C1 segment of cervical spinal cord (tissue), 14 donors: ENCODE measurements at places on chromosomes 1 and 21.

GRCh38 chr1:47689894-47690293, 252.1 kb downstream of the FOXD2 start:
- DNase-seq, result no peak

GRCh38 chr1:15153184-15153841, at the start of gene TMEM51:
Gene TMEM51 (plus strand): TSS chr1:15153747. CDS start chr1:15215088, 61,341 bp downstream.
- DNase-seq, result no peak

DNA sequence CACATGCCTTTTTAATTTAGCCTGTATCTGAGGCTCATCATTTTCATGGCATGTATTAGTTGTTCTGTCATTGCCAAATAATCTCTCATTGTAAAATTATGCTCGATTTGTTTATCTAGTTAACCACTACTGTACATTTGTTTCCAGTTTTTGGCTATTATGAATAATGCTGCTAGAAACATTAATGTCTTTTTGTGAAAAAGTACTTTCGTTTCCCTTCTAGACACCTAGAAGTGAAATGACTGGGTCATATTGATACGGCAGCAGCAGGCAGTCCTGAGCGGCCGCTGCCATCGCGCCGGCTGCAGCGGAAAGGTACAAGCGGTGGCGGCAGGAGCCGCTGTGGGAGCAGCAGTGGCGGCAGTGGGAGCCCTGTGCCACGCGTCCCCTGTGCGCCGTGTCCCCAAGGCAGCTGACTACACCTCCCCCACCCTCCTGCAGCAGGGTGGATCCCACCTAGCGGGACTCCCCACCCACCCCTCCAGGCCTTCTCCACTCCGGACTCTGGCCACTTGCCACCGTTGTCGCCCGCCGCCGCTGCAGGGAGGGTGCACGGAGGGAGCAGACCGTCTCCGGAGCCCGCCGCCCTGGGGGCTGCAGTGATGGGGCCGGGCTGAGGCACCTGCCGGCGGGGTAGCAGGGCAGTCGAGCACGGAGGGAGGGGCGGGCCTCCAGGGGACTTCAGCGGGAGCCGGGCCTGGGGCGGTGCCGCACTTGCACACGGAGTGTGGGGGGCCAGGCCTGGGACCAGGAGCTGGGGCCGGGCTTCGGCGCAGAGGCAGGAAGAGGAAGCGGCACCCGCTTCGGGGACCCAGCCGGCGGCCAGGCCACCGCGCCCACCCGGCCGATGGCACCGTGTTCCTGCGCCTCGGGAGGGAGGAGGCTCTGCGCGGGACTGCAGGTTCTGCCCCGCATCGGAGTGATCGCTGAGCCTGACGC, 66.8 kb upstream of the RGS7 start:
- no peak for DNase-seq

DNA sequence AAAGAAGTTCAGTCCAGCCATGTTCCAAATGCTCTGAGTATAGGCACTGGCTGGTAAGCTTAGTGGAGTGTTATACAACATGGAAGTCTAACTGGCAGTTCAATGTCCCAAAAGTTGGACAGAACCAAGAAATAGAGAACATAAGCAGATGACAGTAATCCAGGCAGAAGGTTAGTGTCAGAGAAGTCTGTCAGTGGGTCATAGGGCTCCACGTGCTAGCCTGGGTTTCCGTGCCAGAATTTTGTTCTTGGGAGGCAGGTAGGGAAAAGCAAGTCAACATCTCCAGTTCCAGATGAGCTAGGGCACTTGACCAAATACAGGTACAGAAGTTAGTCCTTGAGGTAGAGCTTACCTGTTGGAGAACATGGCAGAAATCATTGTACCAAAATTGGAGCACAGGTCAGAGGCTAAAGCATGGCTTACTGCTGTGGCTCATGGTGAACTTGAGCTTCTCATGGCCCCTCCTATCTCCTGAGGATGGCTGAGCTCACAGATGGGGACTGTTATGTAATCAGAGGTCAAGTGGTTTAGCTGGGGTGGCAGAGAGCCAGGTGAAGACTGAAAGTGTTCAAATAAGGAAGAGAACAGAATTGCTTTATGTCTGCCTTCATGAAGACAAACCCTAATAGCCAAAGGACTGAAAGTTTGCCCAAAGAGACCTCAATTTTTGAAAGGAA, 170.8 kb downstream of the NFIA start:
- DNase-seq, result peak; percentile 36

DNA sequence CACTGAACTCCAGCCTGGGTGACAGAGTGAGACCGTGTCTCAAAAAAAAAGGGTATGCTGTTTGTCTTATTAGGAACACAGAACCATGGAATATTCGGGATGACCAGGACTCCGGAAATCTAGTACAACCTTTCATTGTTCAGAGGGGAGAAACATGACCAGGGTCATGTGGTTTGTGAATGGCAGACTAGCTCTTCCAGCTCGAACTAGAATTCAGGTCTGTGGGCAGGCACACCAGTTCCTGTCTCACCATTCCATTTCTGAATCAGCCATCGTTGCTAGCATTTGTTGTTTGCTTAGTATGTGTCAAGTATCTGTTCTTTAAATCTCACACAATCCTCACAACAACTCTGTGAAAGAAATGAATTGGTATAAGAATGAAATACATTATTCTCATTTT, 50.9 kb downstream of the MDM4 start:
- DNase-seq, result no peak

- DNase-seq, result no peak
Observed at GRCh38 chr1:182629499-182630096, 25.4 kb upstream of the RGS16 start.

DNA sequence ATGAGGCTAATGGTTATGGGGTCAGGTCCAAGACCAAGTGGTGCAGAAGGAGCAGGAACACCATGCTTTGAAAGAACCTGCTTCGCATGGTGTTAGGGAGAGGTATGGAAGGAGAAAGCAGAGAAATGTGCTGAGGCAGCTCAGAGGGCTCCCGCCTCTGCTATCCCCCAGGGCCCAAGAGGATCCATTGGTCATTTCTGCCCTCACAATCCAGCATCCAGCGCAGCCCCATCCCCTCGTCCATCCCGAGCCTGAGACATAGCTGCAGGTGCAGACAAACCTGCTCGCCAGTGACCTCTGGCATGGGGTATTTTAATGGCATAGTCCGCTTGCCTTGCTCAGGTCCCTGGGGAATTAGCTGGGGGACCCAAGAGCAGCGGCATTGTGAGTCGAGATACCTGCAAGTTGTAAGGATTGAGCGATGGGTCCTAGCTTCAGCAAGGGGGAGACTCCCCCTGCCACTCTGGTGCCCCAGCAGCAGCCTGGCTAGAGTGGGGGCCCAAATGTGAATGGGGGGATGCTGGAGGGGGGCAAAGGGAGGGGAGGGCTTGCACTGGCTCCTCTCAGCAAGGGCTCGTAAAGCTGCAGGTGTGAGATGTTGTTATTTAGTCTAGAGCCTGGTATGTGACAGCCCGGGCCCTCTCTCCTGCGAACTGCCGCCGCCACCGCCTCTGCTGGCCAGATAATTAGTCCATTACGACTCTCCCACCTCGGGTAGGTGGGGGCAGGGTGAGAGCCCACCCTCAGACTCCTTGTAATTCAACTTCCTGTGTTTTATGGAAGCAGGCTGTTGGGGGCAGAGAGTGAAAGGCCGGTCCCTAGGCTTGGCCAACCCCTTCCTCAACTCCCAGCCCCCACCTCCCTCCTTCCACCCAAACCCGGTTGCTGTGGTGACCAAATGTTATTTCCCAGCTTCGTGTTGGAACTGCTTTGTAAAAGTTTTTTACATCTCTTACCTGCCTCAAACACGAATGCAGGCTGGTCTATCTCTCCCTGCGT, 118.8 kb downstream of the RNF220 start:
- DNase-seq, result no peak

- DNase-seq, result no peak
Observed at GRCh38 chr1:67572594-67573221, 112.3 kb upstream of the GADD45A start.

GRCh38 chr1:98172578-98172977, 251.7 kb upstream of the DPYD start:
- no peak for DNase-seq

DNA sequence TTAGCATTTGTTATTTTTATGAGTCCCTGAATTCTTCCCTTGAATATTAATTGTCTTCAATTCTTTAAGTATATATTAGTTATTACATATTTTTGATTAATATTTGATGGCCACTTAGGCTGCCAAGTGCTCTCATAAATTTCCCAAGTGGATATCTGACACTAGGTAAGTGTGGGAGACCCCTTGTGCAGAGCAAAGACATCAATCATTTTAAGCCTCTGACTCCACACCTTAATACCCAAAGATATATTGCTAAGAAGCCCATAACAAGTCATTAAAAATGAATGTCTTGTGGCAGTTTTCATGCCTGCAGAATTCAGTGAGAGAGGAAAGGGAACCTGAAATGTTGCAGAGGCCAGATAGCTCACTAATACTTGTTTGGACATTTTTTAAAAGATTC, 58.4 kb upstream of the PROX1 start:
- no peak for DNase-seq

DNA sequence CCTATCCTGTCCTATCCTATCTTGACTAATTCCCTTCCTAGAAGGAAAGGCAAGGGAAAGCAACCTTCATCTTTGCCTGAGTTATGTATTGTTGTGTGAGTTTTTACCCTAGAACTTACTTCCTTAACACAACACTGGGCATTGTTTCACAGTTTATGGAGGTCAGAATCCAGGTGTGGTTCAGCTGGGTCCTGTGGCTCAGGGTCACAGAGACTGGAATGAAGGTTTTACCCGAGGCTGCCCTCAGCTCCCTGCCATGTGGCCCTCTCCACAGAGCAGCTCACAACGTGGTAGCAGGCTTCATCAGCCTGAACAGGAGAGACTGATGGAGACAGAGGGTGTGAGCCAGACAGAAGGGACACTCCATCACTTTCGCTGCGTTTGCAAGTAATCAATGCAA, 140.5 kb downstream of the FCRL5 start:
- DNase-seq, result no peak

- DNase-seq, result no peak
Observed at GRCh38 chr1:70994753-70995268, 52.8 kb downstream of the PTGER3 start.

DNA sequence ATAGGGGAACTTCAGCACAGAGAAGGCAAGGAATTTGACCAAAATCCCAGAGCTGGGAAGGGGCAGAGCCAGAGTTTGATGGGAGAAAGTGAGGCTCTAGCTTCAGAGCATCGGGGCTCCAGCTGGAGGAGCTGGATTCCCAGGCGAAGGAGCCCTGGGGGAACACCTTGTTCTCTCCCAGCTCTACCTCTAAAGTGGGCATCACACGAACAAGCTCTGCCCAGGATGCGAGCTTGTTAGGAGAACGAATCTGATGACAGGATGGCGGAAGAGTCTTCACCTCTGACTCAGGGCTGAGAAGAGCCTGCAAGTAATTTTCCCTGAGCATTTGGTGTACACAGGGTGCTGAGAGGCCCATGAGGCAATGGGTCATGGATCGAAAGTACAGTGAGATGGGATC, 22.0 kb downstream of the TNNT2 start:
- DNase-seq, result no peak

DNA sequence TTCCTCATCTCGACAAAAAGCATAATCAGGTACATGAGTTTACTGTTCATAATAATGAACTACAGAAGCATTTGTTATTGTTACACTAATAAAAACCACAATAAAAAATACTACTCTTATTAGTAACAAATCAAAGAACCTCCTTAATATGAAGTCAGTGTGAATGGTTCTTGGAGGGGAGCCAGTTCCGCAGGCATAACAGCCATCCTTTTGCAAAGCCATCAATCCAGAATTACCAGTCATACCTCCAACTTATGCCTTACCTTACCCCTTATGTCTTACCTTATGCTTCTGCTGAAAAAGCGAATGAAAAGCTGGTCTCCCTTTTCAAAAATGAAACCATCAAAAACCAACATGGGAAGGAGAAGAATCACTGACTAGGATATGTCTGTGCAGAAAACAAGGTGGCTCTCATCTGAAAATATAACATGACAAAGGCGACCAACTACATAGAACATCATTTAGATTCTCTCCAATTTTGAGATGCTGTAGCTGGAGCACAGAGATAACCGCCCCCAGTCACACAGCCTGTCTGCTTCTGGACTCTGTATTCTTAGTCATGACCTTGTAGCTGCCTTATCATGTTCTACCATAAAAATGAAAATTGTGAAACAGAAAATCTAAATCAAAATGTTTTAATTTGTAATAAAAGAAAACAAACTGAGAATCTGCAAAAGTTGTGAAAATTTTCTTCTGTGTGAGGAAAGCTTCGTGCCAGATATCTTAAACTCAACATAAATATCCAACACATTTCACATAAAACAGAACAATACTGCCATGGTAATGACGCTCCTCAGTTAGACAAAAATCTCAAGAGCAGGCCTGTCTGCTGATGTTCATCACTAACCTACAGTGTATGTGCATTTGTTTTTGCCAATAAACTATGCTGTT, 438.2 kb downstream of the SMYD3 start:
- DNase-seq, result no peak

- no peak for DNase-seq
Observed at GRCh38 chr1:26327956-26328362, 10.2 kb downstream of the CD52 start.

DNA sequence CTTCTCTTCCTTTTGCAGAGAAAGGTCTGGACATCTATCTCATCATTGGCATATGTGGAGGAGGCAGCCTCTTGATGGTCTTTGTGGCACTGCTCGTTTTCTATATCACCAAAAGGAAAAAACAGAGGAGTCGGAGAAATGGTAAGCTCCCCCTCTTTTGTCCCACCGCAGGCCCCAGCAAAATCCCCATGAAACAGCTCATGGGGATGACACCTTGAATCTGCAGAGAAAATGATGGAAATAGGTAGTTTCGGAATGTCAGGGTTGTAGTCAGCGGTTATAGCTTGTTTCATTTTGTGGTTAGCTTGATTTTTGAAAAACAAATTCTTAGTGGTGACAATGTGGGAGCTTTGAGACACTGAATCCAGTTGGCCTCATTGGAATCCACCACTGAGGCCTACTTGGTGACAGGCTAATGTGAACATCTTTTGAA, 10.3 kb downstream of the CD2 start:
- DNase-seq, result no peak

DNA sequence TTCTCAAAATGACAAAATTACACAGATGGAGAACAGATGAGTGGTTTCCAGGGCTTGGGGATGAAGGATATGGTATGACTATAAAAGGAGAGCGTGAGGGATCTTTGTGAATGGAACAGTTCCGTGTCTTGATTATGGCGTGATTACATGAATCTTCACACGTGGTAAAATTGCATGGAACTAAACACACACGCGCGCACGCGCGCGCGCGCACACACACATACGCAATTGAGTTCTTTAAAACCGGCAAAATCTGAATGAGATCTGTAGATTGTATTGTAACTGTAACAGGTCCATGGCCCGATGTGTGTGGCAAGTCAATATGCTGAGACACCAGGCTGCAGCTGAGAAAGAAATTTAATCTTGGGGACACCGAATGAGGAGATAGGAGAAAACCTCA, 11.1 kb upstream of the LRRN2 start:
- DNase-seq, result no peak

- DNase-seq, result no peak
Observed at GRCh38 chr1:113429461-113430153, 39.3 kb downstream of the MAGI3 start.

GRCh38 chr1:19909971-19910370, 13.4 kb downstream of the PLA2G2E start:
- DNase-seq, result no peak

DNA sequence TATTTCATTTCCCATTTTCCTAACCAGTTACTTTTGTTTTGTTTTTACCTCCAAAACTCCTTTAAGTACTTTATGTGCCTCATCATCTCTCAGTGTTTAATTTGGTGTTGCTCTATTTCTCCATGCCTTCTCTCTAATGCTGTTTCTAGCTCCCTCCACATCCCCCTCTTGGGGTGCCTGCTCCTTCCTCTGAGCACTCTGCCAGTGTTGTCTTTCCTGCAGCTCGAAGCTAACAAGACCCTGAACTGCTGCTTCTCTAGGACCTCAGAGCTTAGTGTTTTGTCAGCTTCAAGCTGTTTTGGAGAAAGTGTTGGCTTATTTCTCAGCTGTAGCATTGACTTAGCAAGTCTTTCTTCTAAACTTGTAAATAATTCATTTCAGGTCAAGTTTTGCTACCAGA, 290.6 kb downstream of the DPYD start:
- no peak for DNase-seq
